Body of pancreas (tissue), 4 donors: ENCODE measurements at places on chromosomes 1 and 21.

GRCh38 chr1:219144658-219145315, 28.9 kb upstream of the LYPLAL1 start:
- no peak for DNase-seq

- peak; percentile 16 for DNase-seq
Measured at GRCh38 chr1:211331011-211331709, 4.5 kb downstream of the TRAF5 start.

DNA sequence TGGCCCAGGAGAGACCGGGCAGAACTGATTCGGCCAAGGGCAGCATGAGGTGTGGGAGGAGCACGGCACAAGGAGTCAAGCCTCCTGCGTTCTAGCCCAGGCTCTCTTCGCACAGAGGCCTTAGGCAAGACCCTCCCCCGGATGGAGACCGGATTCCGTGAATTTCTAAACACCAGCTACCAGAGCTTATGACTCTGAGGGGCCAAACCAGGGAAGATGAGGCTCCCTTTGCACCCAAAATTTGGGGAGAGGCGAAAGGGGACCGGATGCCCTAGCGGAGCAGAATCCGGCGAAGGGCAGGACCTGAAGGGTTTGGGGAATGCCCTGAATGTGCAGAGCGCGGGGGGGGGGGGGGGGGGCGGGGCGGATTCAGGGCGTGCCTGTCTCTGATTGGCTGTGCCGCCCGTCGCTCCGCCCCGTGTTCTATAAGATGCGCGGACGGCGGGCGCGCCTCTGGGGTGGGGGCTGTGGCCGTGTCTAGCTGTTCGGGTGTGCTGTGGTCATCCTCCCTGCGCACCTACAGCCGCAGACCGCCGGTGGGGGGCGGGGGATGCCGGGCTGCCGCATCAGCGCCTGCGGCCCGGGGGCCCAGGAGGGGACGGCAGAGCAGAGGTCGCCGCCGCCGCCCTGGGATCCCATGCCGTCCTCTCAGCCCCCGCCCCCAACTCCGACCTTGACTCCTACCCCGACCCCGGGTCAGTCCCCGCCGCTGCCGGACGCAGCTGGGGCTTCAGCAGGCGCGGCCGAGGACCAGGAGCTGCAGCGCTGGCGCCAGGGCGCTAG, at the start of gene TRNP1:
TRNP1 (plus strand) TSS at position 456 of the 783 bp plus-strand sequence; CDS start at position 551, 95 bp downstream.
- DNase-seq, result peak; percentile 84

DNA sequence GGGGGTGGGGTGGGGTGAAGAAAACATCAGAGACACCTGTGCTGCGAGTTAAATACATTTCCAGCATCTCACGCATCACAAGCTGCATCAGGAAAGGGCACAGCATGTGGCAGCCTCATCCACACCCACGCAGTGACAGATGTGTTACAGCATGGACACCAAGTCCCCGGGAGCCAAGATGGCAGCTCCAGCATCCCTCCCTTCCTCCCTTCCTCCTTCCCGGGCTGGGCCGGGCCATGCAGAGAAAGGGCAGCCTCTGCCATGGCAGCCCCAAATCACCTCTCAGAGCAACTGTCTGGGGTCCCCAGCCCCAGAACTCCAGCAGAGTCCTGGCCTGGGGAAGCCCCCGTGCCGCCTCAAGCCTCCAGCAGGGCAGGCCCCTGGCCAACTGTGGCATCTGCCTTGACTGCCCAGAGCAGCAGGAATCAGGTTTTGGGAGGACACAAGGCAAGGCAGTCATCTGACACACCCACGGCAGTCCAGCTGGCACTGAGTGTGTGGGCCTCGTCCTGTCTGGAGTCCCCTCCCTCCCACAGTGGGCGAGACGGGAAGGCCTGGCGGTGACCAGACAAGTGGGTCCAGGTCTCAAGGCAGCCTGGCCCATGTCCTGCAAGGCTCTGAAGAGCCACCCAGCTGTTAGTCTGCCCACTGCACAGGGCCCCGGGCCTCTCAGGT, 6.2 kb downstream of the SMIM1 start:
- DNase-seq, result no peak

DNA sequence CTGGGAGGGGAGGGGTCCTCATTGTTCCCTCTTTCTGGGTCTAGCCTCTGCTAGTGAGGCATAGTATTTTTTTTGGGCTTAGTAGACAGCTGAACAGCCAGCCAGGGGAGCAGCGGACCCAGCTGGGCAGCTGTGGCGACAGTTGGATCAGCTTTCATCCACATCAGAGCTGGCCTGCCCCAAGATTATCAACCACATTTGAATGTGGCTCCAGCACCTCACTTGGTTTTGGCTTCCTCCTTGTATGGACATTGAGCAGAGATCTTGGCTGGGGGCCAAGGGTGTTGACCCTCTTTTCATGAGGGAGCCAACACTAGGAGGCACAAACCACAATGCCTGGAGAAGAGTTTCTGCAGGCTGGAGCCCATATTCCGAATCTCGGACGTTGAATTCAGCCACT, 25.0 kb downstream of the WNT4 start:
- no peak for DNase-seq

- no peak for DNase-seq
Measured at GRCh38 chr1:155569988-155570592, 7.5 kb upstream of the ASH1L start.

DNA sequence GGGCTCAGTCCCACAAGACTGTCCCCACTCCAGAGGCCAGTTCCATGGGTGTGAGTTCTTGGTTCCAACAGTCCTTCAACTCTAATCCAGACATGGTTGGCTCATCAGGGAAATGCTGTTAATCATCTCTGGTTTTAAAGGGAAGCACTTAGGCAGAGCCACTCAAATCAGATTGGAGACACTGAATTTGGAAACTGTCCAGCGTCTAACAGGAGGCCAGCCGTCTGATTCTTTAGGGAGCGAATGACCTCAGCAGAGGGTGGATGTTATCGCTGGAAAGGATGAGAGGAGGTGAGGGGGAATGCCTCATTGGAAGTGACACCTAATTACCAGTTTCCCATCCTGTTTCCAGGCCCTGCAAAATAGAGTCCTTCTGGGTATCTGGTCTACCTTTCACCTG, 22.8 kb upstream of the LRRC38 start:
- no peak for DNase-seq

- DNase-seq, result no peak
Measured at GRCh38 chr1:101959456-101959855, 37.3 kb downstream of the OLFM3 start.

- DNase-seq, result no peak
Measured at GRCh38 chr1:229624521-229625070, 1.3 kb downstream of the TAF5L start.

- DNase-seq, result no peak
Measured at GRCh38 chr1:172286629-172287076, 133.8 kb upstream of the C1orf105 start.

DNA sequence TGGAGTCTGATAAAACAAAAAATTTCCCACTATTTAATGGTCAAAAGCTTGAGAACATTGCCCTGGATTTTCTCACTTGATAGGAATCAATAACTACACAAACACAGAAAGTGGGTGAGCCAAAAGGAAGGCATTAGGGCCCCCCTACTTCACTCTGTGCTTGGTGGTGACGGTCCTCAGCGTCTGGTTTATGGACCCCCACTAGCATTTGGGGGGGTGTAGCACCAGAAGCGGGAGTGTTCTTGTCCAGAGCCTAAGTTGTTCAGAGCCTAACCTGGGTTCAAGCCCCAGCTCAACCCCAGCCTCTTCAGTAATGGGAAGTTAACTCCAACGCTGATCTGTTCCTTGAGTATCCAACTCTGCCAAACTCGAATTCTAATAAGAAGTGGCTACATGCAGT, 33.1 kb downstream of the STPG1 start:
- DNase-seq, result no peak

DNA sequence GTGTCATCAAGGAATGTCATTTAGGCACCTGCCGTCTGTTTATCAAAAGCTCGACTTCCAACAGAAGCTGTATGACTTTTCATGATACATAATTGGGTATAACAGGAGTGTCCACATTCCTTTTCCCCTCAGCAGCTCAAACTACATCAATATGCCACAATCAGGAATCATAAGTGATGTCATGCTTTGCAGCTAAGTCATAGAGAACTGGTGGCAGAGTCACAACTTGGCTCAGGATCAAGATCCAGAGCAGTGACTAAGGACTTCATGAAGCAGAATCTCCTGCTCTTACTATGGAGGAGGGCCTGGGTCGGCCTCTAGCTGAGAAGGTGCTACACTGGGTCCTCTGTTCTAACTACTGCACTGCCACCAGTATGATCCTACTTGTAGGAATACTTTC, 36.5 kb upstream of the AGBL4 start:
- peak; percentile 15 for DNase-seq
